ENCODE measurements at places on chromosomes 6 and 20.

DNA sequence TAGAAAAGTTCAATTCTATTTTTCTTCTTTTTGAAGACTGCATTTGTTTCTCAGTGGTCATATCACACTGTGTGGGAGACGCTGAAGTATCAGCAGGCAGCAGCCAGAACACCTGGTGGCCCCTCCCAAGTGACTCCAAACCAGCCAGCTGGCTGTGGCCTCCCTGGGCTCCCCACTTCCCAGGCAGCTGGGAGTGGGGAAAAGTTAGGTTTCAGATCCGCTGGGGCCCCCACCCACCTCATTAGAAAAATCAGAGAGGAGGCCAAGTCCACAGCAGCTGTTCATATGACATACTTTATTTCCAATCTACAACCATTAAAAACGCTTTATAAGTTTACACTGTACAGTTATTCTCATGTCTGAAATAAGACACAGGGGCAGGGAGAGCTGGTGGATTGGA is 3.6 kb upstream of the DSN1 start:
- no peak for DNase-seq

GRCh38 chr6:168107191-168107983 is 28.4 kb upstream of the FRMD1 start:
- no peak for DNase-seq

DNA sequence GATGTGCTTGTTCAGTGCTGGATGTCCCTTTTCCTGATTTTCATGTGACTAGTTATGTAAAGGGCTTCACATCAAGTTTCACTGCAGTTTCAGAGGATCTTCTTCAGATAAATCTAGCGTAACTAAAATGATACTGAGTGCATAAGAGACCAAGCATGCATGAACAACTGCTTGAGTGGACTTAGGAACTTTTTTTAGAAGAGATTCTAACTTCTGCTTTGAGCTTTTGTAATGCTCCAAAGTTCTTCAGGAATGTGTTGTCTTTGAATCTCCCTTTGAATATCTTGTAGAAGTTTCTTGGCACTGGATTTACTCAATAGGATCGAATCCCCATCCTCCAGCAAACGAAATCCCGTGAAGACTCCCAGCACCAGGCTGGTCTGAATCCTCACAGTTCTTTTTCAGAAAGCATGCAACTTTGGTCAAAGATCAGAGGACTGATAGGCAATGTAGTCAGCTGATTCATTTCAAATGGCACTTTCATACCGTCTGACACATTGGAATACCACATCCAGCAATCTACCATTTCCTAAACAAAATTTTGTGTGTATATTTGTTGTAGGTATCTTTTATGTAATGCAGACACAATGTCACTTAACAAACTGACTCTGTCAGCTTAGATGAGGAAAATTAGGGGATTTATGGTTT is 33.2 kb downstream of the ENPP1 start:
- no peak for DNase-seq

GRCh38 chr6:11430036-11430435 is 107.5 kb upstream of the TMEM170B start:
- DNase-seq: no peak

DNA sequence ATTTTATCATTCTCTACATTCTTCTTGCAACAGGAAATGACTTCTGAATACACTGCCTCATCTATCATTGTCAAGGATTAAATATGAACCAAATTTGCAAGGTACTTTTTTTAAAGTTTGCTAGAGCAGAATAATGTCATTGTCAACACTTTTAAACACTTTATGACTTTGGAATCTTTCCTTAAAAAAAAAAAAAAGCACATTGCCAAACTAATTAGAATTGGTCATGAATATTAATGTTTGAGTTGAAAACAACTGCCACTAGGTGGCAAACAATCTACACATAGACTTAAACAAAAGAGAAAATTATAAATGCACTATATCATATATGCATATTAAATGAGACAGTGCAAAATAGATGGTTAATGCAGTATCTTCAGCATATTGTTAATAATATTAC is 32.5 kb upstream of the TMEM244 start:
- DNase-seq: peak; percentile 60
